ENCODE measurements at places on chromosomes 12 and 14. TPM values are rescaled to one million over a fixed set of nuclear protein-coding genes. Genes with fewer than 3 reads are reported as not detected.

The BDKRB2 gene
- total RNA-seq = 2.0 TPM

The REM2 gene
- total RNA-seq = 0.72 TPM

The GUCY2C gene
- total RNA-seq = not detected

The POTEM gene
- total RNA-seq = not detected

The POU6F1 gene
- 42.9 TPM for total RNA-seq

The OR10A7 gene
- not detected for total RNA-seq

The ADCY6 gene
- total RNA-seq = 67.0 TPM

The RBP5 gene
- total RNA-seq = 9.2 TPM

The KCNC2 gene
- not detected for total RNA-seq

The MYO1H gene
- total RNA-seq = not detected

The CLEC7A gene
- 12.7 TPM for total RNA-seq

The PLEK2 gene
- total RNA-seq = 0.43 TPM

The ZNF839 gene
- 14.9 TPM for total RNA-seq

The TMEM179 gene
- total RNA-seq = not detected

The CDKN3 gene
- total RNA-seq = 3.1 TPM

The AKAP5 gene
- 0.89 TPM for total RNA-seq

The RPL10L gene
- total RNA-seq = not detected

The TBX3 gene
- 61.2 TPM for total RNA-seq

The OR9K2 gene
- not detected for total RNA-seq

The LRTM2 gene
- not detected for total RNA-seq

The NTN4 gene
- total RNA-seq = 16.0 TPM

The CNTN1 gene
- 55.4 TPM for total RNA-seq

The SLC8B1 gene
- total RNA-seq = 117 TPM

The ZNF641 gene
- total RNA-seq = 36.6 TPM

The SERPINA3 gene
- total RNA-seq = 259 TPM

The CISTR gene
- not detected for total RNA-seq

The DCN gene
- 2,888 TPM for total RNA-seq

The INHBC gene
- 0.12 TPM for total RNA-seq

The IGF1 gene
- total RNA-seq = 1.4 TPM

The TMEM132C gene
- total RNA-seq = 13.2 TPM

The SAMD4A gene
- 6.8 TPM for total RNA-seq

The KIF26A gene
- 6.4 TPM for total RNA-seq

The NKX2-1 gene
- not detected for total RNA-seq

The MAP1LC3B2 gene
- 1.9 TPM for total RNA-seq

The DACT1 gene
- 26.2 TPM for total RNA-seq

The LALBA gene
- total RNA-seq = not detected

The MYF6 gene
- not detected for total RNA-seq

The MUCL1 gene
- total RNA-seq = 0.81 TPM

The PEX5 gene
- total RNA-seq = 59.8 TPM

The KRT1 gene
- total RNA-seq = not detected

The TMEM233 gene
- 0.23 TPM for total RNA-seq

The CLEC4C gene
- not detected for total RNA-seq

The PIWIL1 gene
- total RNA-seq = 0.34 TPM

The LHX5 gene
- total RNA-seq = not detected

The ALG10B gene
- 7.4 TPM for total RNA-seq
